ENCODE measurements at places on chromosomes 11 and 22.

- DNase-seq: no peak
Observed at GRCh38 chr11:132744771-132745170, 787.5 kb downstream of the OPCML start.

DNA sequence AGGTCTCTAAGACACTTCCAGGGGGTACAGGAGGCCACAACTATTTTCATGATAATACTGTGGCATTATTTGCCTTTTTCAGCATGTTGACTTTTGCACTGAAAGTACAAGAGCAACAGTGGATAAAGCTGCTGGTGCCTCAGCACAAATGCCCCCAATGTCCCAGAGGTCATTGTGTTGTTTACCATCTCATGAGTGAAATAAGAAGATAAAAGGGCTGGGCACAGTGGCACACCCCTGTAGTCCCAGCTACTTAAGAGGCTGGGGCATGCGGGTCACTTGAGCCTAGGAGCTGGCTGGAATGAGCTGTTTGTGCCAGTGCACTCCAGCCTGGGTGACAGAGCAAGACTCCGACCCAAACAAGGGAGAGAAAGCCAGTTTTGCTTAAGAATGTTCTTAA lies 72.6 kb upstream of the RAB1B start:
- no peak for DNase-seq

GRCh38 chr11:133823211-133823610 lies 22.1 kb downstream of the SPATA19 start:
- DNase-seq: no peak

DNA sequence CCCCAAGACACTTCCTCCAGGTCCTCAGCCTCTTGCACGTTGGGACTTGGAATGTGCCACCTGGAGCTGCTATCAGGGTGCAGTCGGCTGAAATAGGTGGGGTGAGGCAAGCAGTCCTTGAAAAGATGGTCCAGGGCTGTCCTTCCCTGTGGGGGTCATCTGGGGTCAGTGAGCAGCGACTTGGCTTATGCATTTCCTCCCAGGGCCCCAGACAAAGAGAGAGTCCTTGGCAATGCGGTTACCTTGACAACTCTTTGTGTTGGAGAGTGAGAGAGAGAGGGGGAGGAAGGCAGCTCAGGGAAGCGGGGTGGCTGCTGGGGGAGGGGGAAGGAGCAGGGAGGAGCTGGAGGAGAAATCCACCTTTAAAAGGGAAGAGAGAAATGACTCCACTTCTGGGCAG lies 93.8 kb downstream of the MIAT start:
- DNase-seq: no peak

DNA sequence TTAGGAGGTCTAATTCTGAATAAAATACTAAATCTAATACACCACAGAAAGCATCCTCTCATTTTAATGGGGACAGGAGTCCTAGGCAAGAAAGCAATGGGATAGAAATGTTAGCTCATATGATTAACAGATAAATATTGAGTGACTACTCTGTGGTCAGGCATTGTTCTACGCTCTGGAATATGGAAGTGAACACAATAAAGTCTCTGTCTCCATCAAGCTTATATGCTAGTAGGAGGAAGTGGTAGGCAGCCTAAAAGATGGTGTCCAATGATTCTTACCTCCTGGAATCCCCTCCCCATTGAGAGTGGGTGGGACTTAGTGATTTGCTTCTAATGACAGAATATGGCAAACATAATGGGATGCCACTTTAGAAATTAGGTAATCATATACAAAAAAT lies 160.3 kb upstream of the PDGFD start:
- no peak for DNase-seq

DNA sequence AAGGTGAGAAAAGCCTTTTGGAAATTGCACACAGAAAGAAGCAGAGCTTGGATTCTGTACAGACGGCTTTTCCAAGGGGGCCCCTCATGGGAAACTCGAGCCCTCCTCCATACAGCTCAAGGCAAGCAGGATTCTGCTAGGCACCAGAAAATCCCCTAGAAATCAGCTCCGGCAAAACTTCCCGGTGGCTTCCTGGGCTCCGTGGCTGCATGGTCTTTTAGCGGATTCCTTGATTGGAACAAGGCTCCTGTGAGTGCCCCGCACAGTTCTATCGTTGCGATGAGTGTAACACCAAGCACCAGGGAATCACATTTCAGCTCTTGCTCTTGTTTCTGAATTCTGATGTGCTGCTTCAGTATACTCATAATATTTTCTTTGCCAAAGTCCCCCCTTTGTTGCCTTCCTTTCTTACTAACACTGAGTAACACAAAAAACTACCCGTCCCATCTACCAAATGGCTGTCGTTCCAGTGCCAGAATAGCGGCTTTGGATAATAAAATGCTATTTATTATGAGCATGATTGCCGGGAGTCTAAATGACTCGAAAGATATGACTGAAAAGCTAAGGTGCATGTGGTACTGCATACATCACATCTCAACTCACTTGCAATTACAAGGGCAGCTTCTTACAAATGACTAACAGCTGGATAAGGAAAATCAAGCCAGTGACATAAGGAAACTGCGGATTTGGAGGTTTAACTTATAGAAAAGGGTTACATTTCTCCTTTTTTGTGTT lies 494.1 kb downstream of the DLG2 start:
- no peak for DNase-seq

- DNase-seq: no peak
Observed at GRCh38 chr11:13297917-13298356, 20.3 kb downstream of the BMAL1 start.

DNA sequence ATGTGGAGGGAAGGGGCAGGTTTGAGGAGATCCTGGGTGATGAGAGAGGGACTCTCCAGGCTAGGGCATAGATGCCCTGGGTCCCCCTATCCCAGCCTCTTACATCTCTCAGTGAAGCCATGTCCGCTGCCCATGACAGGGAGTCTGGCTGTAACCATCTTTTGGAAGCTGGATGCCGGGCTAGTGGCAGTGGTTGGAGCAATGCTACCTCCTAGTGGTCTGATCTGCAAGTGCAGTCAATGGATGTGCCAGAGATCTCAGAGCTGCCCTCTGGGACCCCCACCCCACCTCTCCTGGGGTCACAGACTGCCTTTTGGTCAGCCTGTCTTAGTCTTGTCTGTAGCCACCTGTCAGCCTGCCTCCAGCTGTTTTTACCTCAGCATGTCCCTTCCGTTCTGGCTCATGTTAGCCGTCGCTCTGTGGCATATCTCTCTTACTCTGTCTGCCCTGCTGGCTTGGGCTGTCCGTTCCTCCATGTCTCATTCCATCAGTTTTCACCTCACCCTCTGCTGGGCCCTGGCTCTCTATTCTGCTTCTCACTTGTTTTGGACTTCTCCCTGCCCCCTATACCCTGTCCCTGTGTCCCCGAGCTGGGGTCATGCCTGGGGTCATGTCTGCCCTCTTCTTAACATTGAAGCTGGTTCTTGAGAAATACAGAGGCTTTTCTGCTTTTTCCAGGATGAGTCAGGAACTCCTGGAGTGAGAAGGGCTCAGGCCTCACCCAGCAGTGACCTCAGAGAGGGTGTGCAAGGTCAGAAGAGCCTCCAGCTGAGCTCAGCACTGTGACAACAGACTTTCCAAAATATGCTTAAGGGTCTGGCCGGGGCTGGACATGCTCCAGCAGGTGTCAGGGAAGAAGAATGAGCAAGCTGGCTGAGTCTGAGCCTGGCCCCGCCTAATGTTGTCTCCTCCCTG lies 52.0 kb upstream of the THY1 start:
- DNase-seq: peak; percentile 81

DNA sequence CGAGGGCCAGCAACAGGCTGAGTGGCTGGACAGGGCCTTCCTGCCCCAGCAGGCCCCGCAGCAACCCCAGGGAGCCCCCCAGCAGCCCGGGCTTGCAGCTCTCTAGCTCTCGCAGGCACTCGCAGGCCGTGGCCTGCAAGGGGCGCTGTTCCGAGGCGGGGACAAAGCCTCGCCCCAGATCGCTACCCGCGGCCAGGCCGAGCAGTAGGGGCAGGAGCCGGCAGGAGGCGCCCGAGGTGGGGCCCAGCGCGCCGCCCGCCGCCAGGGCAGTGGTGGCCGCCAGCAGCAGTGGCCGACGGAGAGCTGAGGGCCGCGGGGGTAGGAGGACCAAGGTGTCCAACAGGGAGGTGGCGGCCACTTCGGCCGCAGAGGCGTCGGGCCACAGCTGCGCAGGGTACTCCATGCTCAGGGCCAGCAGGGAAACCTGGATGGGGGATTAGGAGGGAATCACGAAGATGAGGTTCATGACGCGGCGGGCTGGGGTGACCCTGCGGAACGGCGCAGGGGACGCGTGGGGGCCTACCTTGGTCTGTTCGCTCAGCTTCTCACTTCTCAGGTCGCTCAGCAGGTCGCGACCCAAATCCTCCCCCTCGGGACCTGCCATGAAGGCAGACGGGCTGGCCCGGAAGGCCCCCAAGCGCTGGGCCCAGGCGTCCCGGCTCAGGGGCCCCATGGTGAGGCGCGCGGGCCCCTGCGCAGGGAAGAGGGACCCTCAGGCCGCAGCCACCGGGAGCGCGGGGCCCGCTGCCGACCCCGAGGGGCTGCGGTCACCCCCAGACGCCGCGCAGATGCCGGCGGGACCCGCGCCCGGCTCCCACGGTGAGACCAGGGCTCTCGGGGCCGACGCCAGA lies 632 bp downstream of the AP5B1 start:
- no peak for DNase-seq

GRCh38 chr22:49300241-49300640 lies 527.4 kb downstream of the BRD1 start:
- DNase-seq: no peak

DNA sequence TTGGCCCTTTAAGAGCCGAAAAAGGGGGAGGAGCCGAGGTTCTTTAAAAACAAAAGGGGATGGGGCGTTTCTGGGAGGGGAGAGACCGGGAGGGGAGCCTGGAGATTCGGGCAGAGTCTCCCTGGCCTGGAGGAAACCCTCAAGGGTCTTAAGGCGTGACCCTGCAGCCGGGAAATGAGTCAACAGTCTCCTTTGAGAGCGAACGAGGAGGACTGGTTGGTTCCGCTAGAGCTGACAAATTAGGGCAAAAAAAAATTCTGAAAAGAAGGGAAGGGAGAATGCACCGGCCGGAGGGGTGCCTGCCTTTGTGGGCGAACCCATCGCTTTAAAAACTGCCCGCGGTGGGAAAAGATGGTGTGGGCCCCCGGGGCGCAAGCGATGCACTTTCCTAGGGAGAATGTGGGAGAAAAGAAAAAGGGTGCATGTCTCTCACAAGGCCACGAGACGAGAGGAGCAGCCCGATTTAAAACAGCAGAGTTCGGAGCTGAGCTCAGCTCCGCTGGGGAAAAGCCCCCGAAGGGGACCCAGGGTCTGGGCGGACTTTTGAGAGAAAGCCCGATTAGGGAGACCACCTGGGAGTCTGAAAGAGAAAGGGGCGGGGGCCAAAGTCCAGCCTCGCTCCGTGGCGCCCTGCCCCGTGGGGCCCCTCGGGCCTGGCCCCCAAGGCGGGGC lies 874 bp downstream of the ZFTA start:
- peak; percentile 26 for DNase-seq

GRCh38 chr22:28930357-28931007 lies 47.1 kb downstream of the ZNRF3 start:
- DNase-seq: no peak
